HFFc6 (cell line): ENCODE measurements at places on chromosomes 11 and 22.

GRCh38 chr22:39282645-39283321 lies 36.6 kb downstream of the RPL3 start:
- no peak for DNase-seq

DNA sequence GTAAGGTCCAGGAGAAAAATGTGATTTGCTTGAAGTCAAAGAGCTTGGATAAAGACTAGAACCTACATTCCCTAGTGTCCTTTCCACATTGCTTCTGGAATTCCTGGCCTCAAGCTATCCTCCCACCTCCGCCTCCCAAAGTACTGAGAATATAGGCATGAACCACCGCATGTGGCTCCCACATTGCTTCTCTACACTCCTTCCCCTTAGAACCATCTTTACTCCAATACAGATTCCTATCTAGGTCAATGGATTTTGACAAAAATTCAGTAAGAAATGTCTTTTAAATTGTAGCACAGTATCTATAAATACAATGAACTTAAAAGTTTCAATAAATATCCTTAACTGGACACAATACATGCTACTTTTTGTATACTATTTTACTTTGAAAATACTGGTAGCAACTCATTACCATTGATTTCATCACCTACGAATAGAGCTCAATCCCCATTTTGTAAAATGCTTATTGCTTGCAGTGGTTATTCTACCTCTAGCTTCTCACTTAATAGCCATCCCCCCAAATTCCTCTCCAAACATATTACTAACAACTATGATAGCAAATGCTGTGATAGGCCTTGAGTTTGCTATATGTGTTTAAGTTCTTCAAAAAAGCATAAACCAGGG lies 53.4 kb downstream of the GAB2 start:
- DNase-seq: no peak

DNA sequence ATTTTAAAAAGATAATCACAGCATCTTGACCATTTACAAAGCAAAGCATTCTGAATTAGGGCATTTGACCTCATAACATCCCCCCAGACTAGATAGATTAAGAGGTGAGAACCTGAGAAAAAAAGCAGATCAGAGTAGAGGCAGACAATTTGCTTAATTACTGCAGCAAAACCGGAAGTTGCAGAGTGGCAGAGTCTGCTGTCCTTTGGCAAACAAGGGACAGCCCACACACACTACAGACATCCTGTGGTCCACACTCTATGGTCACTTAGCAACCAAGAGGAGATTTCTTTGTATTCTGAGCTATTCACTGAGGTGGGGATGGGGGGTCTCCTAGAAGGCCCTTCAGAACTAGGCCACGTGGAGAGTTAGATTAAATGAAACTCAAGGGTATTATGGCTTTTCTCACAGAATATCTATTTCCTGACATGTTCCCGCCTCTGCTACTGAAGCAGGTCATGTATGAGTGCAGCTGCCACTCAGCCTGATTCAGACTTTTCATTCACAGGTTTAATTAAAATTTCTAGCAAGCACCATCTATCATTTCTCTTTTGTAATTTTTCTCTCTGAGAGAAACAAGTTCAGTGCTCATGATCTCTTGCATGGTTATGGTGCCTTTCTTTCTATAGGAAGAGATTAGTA lies 48.5 kb downstream of the SVIP start:
- no peak for DNase-seq

DNA sequence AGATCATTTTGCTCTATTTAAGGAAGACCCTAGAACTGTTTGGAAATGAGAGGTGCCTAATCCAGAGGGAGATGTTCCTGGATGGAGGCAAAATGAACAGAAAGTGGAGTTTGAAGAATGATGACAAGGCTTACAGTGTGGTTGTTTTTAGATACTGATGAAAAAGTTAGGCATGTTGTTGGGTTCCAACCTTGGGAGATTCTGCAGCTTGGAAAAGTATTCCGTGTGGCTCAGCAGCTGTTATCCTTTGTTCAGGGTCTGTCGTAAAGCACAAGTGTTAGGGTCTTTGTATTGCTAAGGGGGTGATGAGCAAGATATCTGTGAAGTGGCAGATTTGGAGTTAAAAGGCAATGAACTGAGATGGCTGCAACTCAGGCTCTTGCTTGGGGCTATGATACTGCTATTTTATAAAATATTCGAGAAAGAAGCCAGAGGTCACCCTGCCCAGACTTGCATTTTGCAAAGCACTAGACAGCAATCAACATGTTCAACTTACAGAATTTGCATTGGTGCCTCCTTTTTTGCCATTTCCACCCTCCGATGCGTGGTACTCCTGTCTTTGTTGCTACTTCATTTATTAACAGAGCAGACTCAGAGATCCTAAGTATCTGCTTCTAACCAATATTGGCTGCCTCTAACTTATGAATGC lies 45.3 kb upstream of the POGLUT3 start:
- no peak for DNase-seq

- DNase-seq: no peak
Observed at GRCh38 chr11:119673759-119674336, 55.2 kb downstream of the NECTIN1 start.

GRCh38 chr11:117366248-117366647 lies 38.6 kb downstream of the CEP164 start:
- DNase-seq: no peak
